Small intestine (tissue), 16 donors: ENCODE measurements at places on chromosomes 11 and 22. TPM values are rescaled to one million over a fixed set of nuclear protein-coding genes. Genes with fewer than 3 reads are reported as not detected.

Gene USP2
- polyA plus RNA-seq: 3.9 TPM

DNA sequence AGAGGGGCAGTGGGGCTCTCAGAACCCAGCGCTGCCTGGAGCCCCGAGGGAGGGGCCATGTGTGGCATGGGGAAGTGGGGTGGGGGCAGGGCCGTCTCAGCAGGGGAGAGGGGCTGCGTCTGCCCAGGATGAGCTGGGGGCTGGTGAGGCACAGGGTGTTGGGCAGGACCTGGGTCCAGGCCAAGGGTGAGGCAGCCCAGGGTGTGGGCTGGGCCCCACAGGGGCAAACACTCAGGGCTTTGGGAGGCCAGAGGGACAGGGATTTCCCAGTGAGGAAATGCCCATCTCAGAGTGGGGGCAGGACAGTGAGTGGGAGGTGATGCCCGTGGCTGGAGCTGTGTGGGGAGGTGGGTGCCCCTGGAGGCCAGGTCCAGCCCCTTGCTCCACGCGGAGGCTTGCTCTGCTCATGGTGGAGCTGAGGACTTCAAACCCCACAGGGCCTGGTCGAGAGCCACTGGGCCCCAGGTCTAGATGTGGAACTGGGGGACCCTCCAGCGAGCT, 5.4 kb downstream of the PLXNB2 start:
- DNase-seq: peak; percentile 65

DNA sequence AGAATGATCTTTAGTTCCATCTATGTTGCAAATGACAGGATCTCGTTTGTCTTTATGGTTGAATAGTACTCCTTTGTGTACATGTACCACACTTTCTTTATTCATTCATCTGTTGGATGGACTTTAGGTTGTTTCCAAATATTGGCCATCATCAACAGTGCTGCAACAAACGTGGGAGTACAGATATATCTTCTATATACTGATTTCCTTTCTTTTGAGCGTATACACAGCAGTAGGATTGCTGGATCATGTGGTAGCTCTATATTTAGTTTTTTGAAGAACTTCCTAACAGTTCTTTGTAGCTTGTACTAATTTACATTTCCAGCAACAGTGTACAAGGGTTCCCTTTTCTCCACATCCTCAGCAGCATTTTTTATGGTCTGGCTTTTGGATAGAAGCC, 407.5 kb upstream of the ANO5 start:
- DNase-seq: no peak

Gene ACR
- polyA plus RNA-seq: not detected

Gene NAA40
- 20.1 TPM for polyA plus RNA-seq

DNA sequence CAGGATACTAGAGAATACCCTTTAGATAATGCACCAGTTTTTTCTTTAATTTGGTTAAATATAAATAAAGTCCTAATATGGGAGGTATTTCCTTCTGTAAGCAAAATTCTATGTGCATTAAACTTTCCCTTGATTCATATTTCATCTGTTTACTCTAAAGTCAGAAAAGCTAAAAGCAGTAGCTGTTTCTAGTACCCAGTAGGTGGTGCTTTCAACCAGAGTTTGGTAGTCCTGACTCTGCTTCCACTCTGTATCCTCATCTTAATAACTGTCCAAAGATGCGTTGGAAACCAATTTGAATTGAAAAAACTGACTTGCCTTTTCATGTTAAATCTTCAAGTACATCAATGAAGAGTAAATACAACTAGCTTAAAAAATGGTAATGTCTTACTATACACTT, 1065.2 kb downstream of the JRKL start:
- no peak for DNase-seq
